Right ventricle myocardium inferior (tissue), 1 donor: ENCODE measurements at places on chromosomes 1 and 21. TPM values are rescaled to one million over a fixed set of nuclear protein-coding genes. Genes with fewer than 3 reads are reported as not detected.

FAM167B gene
- total RNA-seq: 10.5 TPM

INSRR gene
- total RNA-seq: 0.46 TPM

UTS2 gene
- total RNA-seq: not detected

SPATA1 gene
- total RNA-seq: 0.92 TPM

CYP4A11 gene
- not detected for total RNA-seq

FRRS1 gene
- total RNA-seq: 2.8 TPM

GLRX2 gene
- total RNA-seq: 45.3 TPM

EEIG2 gene
- 5.5 TPM for total RNA-seq

VCAM1 gene
- 3.5 TPM for total RNA-seq

HSD3B2 gene
- total RNA-seq: not detected

RNF207 gene
- 54.6 TPM for total RNA-seq

GUCA2A gene
- total RNA-seq: not detected

LCE1E gene
- not detected for total RNA-seq

KRTAP21-2 gene
- not detected for total RNA-seq

EPHA8 gene
- total RNA-seq: not detected

ADORA1 gene
- 19.0 TPM for total RNA-seq

TTC22 gene
- not detected for total RNA-seq

NIBAN1 gene
- 354 TPM for total RNA-seq

EIF4G3 gene
- 25.6 TPM for total RNA-seq
